ENCODE measurements at places on chromosomes 1 and 21. TPM values are rescaled to one million over a fixed set of nuclear protein-coding genes. Genes with fewer than 3 reads are reported as not detected.

DNA sequence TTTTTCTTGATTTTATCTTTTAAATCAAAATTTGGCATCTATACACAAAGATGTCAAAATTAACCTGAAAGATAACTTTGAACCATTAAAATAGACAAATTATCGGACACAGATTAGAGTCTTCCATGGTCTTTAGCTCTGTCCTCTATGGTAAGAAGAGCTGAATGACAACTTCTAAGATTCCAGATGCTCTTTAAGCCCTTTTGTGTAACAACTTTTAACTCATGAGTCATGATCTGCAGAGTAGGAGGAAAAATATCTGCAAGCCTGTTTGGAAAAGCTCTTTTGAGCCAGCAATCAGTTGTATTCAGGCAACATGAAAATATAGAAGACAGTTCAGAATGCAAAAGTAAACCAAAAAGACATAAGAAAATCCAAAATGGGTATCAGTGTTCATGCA is 37.8 kb downstream of the TTC13 start:
- peak; percentile 34 for DNase-seq

GRCh38 chr1:6519935-6520671 is 28.6 kb upstream of the PLEKHG5 start:
- DNase-seq: peak; percentile 81

DNA sequence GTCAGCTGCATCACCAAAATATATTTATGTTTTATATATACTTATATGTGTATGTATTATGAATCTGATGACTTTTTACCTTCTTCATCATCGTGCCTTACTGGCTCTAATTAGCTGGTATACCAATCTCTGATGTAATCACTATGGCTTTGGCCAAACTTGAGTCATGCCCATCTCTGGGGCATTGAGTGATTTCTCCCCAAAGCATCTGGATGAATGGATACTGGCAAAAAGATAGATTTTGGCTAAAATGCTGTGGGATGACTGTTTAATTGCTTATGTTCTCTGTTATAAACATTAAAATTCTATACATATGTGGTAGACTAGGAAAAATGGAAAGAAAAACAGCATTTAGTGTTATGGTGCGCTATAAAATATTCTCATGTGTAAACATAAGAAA is 19.6 kb downstream of the CDKN2C start:
- peak; percentile 35 for DNase-seq

- DNase-seq: no peak
Observed at GRCh38 chr1:29962831-29963247, 726.5 kb downstream of the PTPRU start.

Gene IGSF9
- not detected for total RNA-seq

- peak; percentile 80 for DNase-seq
Observed at GRCh38 chr1:33985656-33986055, 121.8 kb downstream of the HMGB4 start.

Gene CD1E
- total RNA-seq: not detected

GRCh38 chr1:222898191-222898527 is 83.3 kb downstream of the DISP1 start:
- DNase-seq: peak; percentile 37

DNA sequence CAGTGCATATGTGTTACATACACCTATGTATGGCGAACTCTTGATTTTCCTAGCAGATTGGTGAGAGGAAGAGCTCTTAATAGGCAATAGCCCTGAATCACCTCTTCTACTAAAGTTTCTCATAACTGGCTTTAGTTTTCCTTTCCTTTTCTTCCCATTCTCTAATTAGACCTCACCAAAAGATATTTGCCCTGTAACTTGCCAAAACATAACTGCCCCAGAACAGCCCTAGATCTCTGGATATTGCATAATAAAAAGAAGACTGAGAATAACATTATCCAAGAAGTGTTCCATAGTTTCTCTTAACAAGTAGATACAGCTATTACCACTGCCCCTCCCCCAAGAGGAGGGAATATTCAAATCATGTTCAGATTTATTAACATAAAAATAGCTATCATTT is 16.3 kb downstream of the SGIP1 start:
- DNase-seq: no peak

Gene C1orf53
- total RNA-seq: 4.5 TPM

Gene LCE3D
- total RNA-seq: not detected

DNA sequence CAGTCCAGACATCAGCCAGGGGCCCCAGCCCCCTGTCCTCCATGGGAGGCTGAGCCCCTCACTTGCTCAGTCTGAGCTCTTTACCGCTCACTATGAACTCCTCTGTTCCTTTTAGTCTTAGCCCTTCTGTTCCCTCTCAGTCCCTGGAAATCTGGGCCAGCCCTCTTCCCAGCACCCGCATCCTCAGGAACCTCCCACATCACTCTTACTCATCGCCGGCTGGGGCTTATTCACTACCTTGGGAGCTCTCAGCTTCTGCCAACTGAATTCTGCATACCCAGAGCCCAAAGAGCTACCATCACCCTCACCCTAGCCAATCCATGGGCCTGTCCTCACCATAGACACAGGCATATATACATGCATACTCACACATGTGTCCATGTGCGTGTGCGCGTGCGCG is 11.5 kb downstream of the KNCN start:
- DNase-seq: peak; percentile 77

Gene EYA3
- 21.9 TPM for total RNA-seq

DNA sequence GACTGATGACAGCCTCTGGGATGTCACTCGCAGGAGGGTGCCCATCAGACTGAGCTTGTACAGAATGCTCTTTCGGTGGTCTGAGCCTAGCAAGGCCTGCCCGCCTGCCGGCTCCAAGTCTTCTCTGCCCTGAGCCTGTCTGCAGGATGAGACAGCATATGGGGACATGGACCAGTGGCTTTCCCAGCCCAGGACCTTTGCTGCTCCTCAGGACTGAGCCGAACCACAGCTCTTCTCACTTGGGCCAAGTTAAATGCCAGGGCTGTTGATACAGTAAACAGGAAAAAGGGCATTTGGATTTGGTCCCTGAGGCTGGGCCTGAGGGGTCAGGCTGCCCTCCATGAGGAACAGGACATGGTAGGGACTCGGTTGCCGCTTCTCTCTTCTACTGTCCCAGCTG is 64.3 kb upstream of the EPS8L3 start:
- DNase-seq: no peak

DNA sequence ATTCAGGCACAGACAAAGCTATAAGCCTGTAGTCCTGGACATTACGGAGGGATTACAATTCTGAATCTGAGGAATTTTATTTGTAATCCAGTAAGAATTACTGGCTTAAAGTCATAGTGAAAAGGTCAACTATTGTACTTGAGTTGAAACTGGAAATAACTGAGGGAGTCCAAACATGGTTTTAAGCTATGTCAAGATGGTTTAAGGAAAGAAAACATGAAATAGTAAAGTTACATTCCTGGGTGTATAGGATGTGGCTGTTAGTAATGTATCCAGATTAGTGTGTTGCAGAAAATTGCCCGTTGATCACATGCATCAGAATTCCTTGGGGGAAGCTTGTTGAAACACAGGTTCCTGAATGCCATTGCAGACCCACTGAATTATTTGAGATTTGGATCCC is 124.8 kb upstream of the GORAB start:
- peak; percentile 43 for DNase-seq

- no peak for DNase-seq
Observed at GRCh38 chr1:35558374-35559316, 1.0 kb downstream of the NCDN start.

Gene SSX2IP
- 34.9 TPM for total RNA-seq

GRCh38 chr1:43691871-43692815 is 15.2 kb upstream of the ST3GAL3 start:
- DNase-seq: no peak

GRCh38 chr1:183628537-183628936 is 7.0 kb downstream of the ARPC5 start:
- no peak for DNase-seq

Gene ARTN
- not detected for total RNA-seq

GRCh38 chr1:79859212-79859948 is 852.9 kb upstream of the ADGRL4 start:
- DNase-seq: peak; percentile 96

Gene CRYAA
- total RNA-seq: not detected

- DNase-seq: peak; percentile 58
Observed at GRCh38 chr1:119409731-119410130, 5.2 kb upstream of the HSD3B2 start.

DNA sequence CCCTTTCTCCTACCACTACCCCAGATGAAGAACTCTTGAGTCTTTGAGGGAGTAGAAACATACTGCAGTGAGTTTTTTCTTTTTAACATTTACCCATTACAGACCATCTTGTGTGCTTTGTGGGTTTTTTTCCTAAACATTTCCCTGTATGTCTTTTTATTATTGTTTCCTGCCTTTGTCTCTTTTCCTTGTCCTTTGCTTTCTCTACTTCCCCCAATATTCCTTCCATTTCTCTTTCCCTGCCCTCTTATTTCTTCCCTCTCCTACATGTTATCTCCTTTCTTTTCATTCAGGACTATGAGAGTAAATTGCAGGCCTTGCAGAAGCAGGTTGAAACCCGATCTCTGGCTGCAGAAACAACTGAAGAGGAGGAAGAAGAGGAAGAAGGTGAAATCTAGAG is 79.1 kb upstream of the PGD start:
- no peak for DNase-seq

GRCh38 chr1:19003371-19004290 is 47.2 kb upstream of the IFFO2 start:
- DNase-seq: peak; percentile 63

GRCh38 chr1:153945131-153945794 is 1.3 kb downstream of the DENND4B start:
- peak; percentile 60 for DNase-seq

GRCh38 chr1:104463126-104463697 is 713.5 kb downstream of the AMY1C start:
- DNase-seq: no peak

GRCh38 chr1:156849151-156849496 is 9.8 kb downstream of the INSRR start:
- DNase-seq: no peak

GRCh38 chr1:178938959-178939317 is 68.1 kb upstream of the ANGPTL1 start:
- peak; percentile 89 for DNase-seq

DNA sequence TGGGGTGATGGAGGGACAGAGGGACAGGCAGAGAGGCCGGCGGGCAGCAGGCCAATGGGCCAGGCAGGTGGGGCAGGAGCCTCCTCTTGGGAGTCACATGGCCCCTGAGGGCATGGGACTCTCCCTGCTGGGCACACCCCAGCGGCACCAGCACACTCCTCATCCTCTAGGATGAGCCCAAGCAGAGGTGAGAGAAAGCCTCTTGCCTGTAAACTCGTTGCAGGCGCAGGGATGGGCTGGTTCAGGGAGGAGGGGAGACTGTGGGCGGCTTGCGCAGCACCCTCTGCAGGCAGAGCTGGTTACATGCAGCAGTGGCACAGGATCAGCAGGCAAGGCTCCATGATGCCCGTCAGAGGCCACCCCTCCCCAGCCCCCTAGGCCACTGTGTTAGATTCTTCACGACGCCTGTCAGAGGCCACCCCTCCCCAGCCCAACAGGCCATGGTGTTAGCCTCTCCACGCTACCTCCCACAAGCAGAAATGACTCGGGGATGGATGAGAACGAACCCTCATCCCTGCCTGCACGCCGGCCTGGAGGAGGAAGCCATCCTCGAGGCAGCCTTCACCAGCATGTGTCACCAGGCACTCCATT is 209.7 kb upstream of the VAMP3 start:
- no peak for DNase-seq

GRCh38 chr21:32560896-32561295 is 24.4 kb downstream of the TCP10L start:
- no peak for DNase-seq

GRCh38 chr1:185215911-185216310 is 58.9 kb downstream of the SWT1 start:
- no peak for DNase-seq

GRCh38 chr1:2611031-2611501 is 21.8 kb downstream of the MMEL1 start:
- no peak for DNase-seq

- DNase-seq: no peak
Observed at GRCh38 chr1:202959276-202959620, 1.1 kb upstream of the ADIPOR1 start.

Gene RPE65
- total RNA-seq: not detected

Gene CELA3A
- not detected for total RNA-seq

Gene AJAP1
- total RNA-seq: 0.57 TPM

- no peak for DNase-seq
Observed at GRCh38 chr1:19754482-19754881, 45.2 kb downstream of the TMCO4 start.

DNA sequence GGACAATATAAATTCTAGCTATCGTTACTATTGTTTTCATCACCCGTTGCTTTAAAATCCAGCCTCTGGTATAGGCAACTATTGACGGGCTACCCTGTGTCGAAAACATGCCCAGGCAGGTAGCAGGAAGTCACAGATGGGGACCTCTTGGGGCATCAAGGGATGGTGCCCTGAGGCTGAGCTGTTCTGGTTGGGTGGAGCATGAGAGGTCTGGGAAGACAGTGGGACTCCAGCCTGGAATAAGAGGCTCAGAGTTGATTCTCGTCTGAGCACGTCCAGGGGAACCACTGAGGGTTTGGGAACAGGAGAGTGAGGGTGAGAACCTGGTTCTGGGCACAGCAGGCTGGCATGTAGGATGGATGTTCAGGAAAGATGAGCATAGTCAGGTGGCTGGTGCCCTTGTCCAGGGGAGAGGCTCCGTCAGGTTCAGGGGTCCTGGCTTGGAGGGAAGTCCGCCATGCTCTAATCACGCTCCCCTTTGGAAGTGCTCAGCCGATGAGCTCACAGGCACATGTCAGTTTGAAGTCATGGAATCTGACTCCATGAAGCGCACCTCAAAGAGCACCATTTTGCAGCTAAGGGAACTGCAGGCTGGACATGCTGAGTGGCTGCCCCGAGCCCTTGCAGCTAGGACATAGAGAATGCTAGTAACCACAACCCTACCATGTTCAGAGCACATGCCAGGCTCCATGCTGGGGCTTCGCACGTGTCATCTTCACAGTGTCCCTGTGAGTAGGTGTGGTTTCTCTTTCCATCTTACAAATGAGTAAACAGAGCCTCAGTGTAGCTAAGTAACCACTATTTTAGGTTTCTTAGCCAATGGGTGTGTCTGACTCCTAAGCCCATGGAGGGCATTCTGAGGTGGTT is 21.0 kb downstream of the PCSK9 start:
- DNase-seq: peak; percentile 19

Gene STUM
- total RNA-seq: 0.98 TPM

DNA sequence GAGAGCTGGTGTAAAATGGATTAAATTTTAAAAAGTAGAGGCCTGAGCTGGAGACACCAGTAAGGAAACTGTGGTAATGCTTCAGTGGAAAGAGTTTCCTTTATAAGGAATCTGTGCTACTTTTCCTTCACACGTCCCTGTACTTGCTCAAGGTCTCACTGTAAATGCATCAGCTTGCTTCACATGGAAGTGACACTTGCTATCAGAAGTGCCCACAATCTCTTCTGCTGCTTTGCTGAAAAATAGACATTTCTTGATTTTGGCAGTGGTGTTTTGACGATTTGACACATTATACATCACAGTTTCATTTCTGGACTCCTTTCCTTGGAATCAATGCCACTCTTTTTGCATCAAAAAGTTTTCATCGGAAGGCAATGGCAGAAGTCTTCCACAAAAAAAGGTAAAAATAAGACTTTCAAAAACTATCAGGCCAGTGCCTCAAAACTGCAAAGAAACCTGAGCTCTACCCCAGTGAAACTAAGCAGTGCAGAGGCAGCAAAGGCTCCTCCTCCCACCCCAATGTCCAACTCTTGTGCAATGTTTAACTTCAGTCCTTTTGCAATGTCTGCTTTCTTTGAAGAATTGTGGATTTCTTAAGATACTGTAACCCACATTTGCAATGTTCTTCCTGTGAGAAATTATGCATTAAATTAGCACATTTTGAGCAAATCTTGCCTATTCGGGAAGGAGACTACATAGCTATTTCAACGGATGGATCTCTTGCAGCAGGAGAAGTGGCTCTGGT is 18.4 kb upstream of the TSPAN2 start:
- DNase-seq: peak; percentile 75

Measured in fibroblast of the aortic adventitia (primary cell).